Kasumi-1 (cell line): ENCODE measurements at places on chromosomes 5 and 9.
A peak's percentile ranks its signal among the peaks of the same experiment; 100 is the strongest.

DNA sequence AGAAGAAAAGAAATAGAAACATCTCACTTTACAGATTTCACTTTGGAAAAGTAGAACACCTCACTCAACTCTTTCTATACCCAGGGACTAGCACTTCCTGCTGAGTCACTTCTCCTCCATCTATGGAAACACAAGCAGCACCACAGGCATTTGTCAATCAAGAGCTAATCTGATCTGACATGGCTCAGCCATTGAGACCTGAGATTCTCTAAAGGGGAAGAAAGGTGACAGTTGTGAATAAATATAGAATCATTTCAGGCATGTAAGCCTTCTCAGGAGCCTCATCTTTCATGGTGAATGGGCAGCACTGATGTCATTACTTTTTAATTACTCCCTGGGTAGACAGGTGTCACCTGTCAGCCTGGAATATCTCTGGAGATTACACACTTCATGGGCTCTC is 559.8 kb downstream of the HINT1 start:
- no peak for DNase-seq

DNA sequence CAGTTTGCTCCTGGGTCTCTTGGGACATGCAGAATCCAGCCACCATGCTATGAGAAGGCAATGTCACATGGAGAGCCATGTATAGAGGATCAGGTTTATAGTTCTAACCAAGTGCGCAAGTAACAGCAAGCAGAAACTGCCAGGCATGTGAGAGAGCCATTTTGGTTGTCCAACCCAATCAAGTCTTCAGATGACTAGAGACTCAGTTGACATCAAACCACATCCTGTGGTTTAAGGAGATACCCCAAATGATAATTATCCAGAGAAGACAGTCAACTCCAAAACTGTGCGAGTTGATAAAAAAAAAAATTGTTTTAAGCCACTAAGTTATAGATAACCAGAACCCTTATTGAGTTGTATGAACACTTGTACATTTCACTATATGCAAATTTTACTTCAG is 40.2 kb downstream of the TMEM232 start:
- DNase-seq = no peak

- DNase-seq = no peak
These were observed 7.7 kb downstream of the PNPLA7 start for GRCh38 chr9:137542486-137542885.

DNA sequence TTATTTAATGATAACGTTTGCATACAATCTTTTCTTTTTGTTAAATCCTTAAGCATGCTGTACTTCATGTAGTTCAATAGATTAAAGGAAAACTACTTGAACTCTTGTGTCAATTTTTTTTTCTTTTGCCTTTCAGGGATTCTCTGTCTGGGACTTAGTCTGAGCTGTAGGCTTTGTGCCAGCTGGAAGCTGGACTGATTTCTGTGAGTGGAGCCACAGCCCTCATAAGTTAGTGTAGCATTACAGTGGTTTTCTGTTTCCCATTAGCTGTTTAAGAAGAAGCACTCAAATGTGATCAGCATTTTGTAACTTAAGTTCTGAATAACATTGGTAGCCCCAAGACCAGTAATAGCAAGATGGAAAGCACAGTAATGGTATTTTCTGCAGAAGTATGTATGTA is 330.6 kb upstream of the MEF2C start:
- no peak for DNase-seq

GRCh38 chr9:98995971-98996504 is 52.3 kb downstream of the COL15A1 start:
- no peak for DNase-seq

DNA sequence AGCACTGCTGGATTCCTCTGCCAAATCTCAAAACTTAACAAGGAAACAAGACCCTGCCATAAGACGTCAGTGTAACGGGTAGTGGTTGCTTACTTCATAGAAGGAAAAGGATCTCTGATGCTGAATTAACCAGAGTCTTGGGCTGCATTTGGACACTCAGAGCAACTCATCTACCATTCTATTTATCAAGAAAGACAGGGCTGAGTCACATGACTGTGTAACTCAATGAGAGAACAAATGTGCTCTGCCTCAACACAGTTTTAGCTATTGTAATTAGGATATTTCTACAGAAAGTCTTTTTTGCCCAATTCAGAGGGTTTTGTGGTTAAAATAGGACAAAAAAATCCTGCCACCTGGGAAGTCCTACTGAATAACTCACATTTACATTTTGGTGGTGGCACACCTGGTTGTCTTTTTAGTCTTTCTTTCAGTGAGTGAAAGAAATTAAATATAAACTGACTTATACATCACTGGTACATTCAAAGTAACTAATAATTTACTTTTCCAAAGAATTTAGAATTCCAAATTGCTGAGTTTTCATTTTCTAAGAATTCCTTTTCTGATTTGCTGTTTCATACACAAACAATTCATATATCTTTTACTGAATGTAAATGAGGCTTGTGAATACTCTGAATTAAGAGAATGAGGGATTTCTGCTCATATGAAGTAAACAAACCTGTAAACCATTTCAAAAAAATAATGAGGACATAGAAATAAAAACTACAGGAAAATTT is 104.4 kb downstream of the MPDZ start:
- no peak for DNase-seq

DNA sequence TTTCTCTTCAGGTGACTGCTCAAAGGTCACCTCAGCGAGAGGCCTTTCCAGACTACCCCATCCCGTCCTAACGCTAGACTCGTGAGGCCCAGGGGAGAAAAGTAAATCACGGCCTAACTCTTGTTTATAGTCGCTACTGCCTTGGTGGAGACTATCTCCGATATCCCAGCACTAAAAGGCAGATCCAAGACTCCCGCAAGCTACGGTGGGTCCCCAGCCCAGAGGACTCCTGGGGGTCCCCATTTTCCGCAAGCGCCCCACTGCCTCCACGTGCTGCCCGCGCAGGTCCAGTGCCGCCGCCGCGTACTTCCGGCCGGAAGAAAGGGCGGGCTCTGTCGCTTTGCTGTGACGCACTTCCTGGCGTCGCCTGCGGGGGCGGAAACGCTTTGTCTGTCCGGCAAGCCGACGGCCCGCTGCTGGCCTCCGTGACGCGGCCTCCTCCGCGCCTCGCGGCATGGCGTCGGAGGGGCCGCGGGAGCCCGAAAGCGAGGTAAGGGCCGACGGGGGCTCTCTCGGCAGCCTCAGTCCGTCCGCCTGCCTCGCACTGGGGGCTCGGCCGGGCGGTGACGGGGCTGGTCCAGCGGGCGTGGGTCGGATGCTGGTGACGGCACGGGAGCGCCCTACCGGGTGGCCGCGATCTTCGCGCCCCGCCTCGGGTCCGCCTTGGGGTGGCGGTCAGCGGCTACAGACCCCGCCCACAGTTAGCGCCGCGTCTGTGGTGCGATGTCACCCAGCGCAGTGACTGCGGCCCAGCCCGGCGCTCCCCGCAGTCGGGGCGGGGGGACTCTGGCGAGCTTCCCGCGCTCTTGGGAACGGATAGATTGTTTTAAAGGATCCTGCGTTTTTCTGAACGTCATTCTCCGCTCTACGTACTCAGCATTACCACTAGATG is at the start of gene SECISBP2:
Gene SECISBP2 (plus strand): TSS at position 378 of the 892 bp plus-strand sequence. CDS start 77 bp downstream, at position 455.
- DNase-seq = peak; percentile 94

- DNase-seq = no peak
These were observed 52.3 kb downstream of the PRKACG start for GRCh38 chr9:68961587-68961986.

DNA sequence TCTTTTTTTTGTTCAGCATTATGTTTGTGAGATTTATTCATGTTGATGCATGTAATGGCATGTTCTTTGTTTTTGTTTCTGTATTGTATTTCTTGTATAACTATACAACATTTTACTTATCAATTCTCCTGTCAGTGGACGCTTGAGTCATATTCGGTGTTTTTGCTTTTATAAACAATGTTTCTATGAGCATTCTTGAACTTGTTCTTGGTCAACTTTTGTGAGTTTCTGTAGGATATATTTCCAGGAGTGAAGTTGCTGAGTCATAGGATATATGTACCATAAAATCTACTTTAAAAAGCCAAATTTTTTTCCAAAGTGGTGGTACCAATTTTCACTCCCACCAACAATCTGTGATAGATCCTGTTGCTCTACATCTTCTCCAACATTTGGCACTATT is 104.8 kb downstream of the VCAN start:
- DNase-seq = no peak

DNA sequence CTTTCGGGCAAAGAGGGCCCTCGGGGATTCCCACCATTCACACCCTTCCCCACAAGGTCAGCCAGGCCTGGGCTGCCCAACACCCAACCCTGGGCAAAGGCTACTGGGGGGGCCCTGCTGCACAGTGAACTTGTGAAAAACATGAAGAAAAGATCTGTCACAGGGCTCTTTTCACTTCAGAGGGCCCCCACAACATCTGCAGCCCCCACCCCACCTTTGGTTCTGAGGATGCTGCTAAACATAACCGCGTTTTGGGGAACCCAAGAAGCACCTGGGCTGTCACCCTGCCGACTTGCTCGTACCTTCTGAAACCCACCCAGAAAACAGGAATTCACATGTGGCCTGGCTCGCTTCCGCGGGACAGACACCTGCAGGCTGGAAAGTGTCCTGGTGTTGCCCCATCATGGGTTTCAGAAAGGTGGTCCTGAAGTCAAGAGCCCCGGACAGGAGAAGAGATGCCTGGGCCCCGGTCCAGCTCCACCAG is 29.3 kb downstream of the B4GALT1 start:
- DNase-seq = no peak

DNA sequence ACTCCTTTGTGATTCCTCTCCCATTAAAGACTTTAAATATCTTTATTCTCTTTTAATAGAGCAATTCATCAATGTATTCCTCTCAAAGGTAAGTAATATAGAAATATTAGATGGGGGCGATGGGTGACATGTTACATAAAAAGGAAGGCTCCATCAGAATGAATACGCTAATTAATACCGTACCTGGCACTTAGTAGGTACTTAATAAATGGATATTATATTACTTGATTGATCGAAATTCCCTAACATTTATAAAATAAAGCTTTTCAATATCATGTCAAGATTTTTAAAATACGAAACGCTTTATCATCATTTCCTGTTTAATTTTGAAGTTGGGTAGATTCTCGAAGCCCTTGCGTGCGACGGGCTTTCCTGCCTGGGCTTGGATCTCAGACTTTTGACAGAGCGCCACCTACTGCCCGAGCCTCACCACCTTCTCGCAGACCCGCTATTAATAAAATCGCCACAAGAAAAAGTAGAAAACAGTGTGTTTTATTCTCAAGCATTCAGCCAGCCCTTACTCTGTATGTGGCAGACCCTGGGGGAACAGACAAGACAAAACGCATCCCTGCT is 99.4 kb downstream of the C5orf15 start:
- peak; percentile 81 for DNase-seq

DNA sequence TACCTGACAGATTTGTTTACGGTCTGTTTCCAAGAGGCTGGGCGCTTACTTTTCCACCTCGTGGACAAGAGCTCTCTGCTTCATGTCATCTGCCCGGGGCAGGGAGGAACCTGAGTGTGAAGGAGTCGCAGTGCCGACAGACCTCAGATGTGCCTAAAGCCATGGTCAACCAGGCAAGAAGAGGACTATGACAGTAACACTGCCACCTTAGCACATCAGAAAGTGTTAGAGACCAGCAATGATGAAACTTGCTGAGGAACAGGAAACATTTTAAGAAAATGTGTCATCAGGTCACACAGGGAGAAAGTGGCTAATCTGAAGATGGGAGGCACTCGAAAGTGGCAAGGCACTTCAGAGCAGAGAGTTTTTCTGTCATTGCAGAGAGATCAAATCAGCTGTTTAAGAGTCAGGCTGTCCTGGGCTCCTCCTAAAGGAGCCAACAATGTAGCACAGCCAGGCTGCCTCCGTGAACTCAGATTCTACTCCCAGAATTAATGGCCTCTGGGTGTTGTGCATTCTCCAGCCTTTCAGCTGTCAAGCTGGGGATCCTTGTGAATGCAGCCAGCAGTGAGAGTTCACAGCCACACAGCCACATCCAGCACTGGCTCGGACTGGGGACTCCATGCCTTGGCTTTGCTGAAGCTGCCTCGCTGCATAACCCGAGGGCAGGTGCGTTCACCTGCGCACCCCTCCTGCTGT is 94.6 kb downstream of the RAPGEF1 start:
- DNase-seq = no peak

DNA sequence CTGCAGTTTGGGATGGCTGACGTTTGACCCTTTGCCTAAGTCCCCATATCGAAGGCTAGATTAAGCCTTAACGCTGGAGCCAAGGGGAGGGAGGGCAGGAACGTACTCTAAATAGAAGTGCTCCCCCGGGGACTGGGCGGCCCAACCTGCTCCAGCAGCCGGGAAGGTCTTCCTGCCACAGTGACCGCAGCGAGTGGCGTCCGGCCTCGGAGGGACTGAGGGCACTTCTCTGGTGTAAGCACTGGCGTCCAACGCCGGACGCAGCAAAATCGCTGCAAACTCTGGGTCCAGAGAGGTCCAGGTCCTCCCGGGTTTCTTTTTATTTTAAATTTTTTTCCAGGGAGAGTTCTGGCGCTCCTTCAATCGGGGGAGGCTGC is 505 bp upstream of the ACER2 start:
- no peak for DNase-seq

DNA sequence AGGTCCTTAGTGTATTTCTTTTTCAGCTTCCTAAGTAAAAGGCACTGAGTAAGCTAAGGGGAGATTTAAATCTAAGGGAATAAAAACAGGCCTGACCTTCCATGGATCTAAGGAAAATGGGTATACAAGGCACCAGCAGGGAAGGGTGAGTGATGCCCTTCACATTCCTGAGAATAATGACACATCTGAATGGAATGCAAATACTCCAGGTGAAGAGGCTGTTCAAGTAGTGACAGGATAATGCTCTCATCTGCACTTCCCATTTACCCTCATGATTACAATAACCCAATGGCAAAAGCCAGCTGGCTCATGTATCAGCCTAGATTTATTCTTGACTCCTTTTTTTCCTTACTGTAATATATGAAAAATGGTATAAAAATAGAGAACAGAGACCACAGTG is 216.2 kb upstream of the ACTBL2 start:
- DNase-seq = no peak

GRCh38 chr9:130984521-130984920 is 24.5 kb upstream of the LAMC3 start:
- DNase-seq = no peak

GRCh38 chr5:34709861-34710673 is 53.9 kb downstream of the RAI14 start:
- no peak for DNase-seq

DNA sequence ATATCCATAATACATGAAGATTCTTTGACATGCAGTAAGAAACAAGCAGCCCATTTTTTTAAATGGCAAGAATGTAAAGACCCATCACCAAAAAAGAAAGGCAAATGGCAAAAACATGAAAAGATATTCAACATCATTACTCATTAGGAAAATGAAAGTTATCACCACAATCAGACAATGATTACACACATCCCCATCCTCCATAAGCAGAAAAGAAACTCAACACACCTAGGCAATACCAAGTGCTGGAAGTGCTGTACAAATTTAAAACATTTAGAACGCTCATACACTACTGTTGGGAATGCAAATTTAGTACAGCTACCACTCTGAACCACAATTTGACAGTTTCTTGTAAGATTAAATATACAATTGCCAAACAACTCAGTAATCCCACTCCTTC is 466.7 kb downstream of the ACTL7B start:
- DNase-seq = no peak

- peak; percentile 92 for DNase-seq
These were observed 82.3 kb downstream of the SECISBP2 start for GRCh38 chr9:89400403-89401116.
